ENCODE measurements at places on chromosomes 4 and X.

DNA sequence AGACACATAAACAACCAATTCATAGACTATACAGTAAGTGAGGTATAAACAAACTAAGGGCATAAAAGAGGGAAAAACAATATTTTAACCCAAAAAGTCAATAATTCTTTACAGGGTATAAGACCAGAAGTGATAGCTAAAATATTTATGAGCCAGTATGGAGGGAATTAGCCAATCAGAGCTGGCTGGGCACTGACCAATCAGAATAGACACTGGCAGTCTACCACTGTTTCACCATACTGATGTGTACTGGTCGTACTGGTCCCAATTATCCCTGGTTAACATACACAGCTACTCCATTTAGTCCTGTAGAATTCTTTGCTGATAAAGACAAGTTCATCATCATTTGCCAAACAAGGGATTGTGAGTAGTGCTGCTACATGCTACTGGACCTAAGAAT is 9.8 kb upstream of the SLC9B1 start:
- no peak for DNase-seq

DNA sequence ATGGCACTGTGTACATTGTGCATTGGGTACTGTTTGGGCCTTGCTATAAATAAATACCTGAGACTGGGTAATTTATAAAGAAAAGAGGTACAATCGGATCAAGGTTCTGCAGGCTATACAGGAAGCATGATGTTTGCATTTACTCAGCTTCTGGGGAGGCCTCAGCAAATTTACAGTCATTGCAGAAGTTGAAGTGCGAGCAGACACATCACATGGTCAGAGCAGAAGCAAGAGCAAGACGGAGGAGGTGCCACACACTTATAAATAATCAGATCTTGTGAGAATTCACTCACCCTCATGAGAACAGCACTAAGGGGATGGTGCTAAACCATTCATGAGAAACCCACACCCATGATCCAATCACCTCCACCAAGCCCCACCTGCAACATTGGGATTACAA is 505.0 kb downstream of the ARAP2 start:
- no peak for DNase-seq

GRCh38 chr4:87527431-87528220 is 1.6 kb downstream of the SPARCL1 start:
- DNase-seq: no peak

DNA sequence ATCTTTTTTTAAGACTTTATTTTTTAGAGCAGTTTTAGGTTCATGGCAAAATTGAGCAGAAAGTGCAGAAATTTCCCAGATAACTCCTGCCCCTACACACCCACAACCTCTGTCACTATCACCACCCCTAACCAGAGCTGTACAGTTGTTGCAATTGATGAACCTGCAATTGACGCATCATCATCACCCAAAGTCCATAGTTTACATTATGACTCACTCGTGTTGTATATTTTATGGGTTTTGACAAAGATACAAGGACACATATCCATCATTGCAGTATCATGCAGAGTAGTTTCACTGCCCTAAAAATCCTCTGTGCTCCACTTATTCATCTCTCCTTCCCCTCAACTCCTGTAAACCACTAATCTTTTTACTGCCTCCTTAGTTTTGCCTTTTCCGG is 34.5 kb upstream of the WAS start:
- DNase-seq: no peak

DNA sequence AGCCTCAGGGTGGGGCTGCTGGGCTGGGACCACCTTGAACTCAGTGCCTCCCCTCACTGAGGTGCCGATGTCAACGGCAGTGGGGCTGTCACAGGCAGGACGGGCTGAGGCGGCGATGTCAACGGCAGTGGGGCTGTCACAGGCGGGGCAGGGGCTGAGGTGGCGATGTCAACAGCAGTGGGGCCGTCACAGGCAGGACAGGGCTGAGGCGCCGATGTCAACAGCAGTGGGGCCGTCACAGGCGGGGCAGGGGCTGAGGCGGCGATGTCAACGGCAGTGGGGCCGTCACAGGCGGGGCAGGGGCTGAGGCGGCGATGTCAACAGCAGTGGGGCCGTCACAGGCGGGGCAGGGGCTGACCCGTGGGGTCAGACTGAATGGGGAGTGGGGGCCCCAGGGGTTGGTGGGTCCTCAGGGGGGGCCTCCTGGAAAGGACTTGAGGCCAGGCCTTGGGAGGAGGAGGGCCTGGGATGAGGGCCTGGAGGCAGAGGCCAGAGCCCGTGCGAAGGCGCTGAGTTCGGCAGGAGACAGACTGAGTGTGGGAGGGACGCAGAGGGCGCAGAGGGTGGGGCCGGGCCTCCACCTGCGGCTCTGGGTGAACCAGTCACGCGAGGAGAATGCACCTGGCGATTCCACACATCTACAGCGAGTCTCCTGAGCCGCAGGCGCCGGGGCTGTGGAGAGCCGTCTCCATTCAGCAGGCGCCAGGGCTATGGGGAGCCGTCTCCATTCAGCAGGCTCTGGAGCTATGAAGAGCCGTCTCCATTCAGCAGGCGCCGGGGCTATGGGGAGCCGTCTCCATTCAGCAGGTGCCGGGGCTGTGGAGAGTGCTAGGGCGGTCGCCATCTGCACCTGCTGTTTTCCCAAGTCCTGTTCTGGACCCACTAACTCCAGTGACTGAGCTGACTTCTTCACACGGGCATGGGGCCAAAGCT is 22.9 kb downstream of the ATP5ME start:
- DNase-seq: peak; percentile 9

- DNase-seq: no peak
These were observed 1.3 kb downstream of the SYP start for GRCh38 chrX:49198540-49199314.

GRCh38 chrX:71221145-71221544 is 1.9 kb upstream of the GJB1 start:
- DNase-seq: no peak

DNA sequence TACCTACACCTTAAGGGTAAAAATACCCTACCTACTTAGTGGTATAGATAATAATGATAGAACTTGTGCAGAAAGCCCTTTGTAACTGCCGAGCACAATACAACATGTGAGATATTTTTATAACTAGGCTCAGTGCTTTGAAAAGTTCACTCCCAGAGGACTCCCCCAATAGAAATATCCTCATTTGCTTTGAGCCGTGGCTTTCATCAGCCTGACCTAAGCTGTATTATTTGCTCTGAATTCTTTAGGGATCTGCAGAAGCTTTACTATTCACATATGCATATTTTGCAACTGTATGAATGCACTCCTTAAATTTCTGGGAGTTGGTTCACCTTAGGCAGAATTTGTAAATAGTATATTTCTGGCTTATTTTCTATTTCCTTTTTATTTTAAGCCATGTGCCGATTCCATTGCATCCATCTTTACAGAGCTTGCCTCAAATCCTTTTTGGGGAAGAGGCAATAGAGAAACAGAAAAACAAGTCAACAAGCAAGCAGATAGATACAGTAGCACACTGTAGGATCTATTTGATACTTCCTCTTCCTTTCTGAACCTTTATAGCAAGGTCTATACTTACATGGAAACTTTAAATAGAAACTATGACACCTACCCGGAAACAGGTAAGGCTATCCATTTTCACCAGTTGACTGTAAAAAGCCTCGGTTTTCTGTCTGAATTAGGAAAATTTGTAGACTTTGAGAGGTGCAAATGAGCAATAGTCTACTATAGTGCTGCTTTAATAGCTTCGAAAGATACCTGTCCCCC is 242.5 kb upstream of the VCX3A start:
- no peak for DNase-seq

- no peak for DNase-seq
These were observed 375.2 kb downstream of the UBE2NL start for GRCh38 chrX:144259054-144259453.

- DNase-seq: no peak
These were observed 63.1 kb upstream of the NDP start for GRCh38 chrX:44036336-44036735.

GRCh38 chr4:169009286-169010124 is 550 bp downstream of the CBR4 start:
- DNase-seq: peak; percentile 58

DNA sequence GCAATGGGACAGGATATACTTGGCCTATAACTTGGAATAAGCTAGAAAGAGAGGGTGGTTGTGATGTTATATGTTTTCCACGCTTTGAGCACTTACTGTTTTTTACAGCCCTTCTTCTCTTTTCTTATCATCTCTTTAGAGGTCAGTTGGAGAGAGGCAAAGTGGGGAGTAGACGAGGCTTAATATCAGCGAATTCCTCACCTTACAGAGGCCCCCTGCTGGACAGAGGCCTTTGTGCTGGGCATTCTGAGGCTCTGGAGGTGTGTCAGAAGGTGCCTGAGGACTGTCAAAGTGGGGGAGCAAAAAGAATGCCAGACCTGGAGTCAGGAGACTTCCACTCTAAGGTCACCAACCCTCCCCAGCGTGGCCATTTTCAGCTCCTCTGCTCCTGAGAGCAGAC is 42.5 kb downstream of the MAMLD1 start:
- DNase-seq: no peak
